Stimulated activated CD8-positive, alpha-beta memory T cell treated with anti-CD3 and anti-CD28 coated beads, Interleukin-7, amount 100 ng/mL, for 24 hours (primary cell): ENCODE measurements at places on chromosomes 3 and 15.

GRCh38 chr3:175743733-175744400, 884.7 kb downstream of the NAALADL2 start:
- no peak for DNase-seq

DNA sequence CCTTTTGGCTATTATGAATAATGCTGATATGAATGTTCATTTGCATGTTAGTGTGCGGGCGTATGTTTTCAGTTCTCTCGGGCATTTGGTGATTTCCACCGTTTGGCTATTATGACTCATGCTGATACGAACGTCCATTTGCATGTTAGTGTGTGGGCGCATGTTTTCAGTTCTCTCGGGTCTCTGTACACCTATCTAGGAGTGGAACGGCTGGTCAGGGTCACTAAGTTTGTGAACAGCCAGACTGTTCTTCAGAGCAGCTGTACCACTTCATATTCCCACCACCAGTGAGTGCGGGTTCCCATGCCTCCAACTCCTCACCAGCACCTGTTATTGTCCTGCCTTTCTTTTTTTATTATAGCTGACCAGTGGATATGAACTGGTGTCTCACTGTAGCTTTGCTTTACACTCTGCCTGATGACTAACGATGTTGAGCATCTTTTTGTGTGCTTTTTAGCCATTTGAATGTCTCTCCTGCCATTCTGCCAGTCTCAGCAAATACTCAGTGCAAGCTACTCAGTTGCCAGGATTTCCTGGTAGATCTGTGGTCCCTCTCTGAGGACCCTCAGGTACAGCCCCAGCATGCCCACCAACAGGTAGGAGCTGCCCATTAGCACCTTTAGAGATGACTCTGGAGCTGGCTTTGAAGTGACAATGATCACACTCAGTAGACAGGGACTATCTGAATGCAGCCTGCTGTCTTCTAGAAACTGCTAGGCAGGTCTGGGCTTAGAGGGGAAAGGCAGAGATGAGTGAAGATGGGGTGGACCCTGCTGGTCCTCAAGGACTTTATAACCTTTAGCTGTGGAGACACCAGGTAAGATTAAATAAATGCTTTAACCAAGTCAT, 141.1 kb downstream of the XXYLT1 start:
- no peak for DNase-seq

- no peak for DNase-seq
Measured at GRCh38 chr3:51967384-51968169, at the start of gene PCBP4. Gene PCBP4, minus strand, starts transcription at chr3:51967454. Its CDS starts 6,214 bp downstream, at chr3:51961240.

DNA sequence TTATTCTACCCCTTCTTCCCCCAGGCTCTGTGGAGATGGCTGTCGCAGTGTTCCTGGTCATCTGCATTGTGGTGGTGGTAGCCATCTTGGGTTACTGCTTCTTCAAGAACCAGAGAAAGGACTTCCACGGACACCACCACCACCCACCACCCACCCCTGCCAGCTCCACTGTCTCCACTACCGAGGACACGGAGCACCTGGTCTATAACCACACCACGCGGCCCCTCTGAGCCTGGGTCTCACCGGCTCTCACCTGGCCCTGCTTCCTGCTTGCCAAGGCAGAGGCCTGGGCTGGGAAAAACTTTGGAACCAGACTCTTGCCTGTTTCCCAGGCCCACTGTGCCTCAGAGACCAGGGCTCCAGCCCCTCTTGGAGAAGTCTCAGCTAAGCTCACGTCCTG, 12.9 kb downstream of the SPINT1 start:
- no peak for DNase-seq

GRCh38 chr15:64694816-64695215, 80.6 kb downstream of the RBPMS2 start:
- no peak for DNase-seq

GRCh38 chr3:124514683-124515082, 215.6 kb upstream of the UMPS start:
- no peak for DNase-seq

DNA sequence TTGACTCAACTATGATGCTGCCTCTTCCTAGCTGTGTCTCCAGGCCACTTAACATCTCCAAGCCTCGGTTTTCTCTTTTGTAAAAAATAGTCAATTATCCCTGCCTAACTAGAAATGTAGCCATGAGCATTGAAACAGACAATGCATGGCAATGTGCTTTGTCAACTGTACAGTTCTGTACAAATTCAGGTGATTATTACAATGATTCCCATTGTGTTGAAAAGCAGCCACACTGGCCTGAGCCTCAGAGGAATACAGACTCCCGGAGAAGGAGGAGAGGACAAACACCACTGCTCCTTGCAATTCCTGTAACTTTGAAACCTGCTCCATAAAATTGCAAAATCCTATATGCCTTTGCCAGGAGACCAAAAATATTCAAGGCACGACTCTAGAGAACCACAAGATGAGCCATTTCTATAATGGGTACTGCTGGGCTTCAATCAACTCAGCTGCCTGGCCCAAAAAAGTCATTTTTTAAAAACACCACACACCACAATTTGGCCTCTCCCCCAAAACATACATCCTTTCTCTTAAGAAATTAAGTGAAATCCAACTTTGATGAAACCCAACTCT, 28.6 kb downstream of the DAPK2 start:
- DNase-seq: no peak

GRCh38 chr15:28105224-28105791, 6.2 kb upstream of the OCA2 start:
- no peak for DNase-seq

- DNase-seq: no peak
Measured at GRCh38 chr3:171133796-171134569, 107.5 kb upstream of the SLC2A2 start.

GRCh38 chr15:99017322-99017701, 9.7 kb upstream of the PGPEP1L start:
- no peak for DNase-seq

DNA sequence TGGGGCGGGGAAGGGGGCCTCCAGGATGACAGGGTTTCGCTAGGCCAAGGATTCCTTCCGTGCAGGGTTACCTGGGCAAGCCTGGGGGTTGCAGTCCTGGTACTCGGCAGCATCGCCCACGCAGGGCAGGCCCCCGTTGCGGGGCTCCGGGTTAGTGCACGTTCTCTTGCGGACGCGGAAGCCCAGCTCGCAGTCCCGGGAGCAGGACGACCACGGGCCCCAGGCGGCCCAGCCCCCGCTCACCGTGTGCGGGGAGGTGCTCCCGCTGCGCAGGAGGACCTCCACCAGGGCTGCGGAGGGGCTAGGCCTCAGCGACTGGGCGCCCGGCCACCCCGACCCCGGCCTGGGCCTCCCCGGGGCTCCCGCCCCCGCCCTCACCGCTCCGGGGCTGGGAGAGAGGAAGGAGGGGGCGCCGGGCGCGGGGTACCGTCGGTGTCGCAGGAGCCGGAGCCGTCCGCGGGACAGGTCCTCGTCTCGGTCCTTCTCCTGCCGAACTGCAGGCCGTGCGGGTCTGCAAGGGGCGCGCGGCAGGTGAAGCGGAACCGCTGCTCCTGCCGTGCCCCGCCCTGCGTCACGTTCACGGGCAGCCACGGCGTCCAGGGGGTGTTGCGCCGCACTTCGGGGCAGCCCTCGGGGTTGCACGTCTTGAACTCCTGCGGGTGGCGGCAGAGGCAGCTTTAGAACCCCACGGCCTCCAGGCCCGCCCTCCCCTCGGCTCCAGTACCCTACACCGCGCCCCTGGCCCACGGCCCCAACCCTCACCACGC, 114.6 kb downstream of the SEMA5B start:
- DNase-seq: no peak

- no peak for DNase-seq
Measured at GRCh38 chr15:90043530-90044010, 42.4 kb downstream of the ZNF710 start.

- DNase-seq: no peak
Measured at GRCh38 chr3:147246906-147247305, 159.4 kb downstream of the ZIC4 start.

DNA sequence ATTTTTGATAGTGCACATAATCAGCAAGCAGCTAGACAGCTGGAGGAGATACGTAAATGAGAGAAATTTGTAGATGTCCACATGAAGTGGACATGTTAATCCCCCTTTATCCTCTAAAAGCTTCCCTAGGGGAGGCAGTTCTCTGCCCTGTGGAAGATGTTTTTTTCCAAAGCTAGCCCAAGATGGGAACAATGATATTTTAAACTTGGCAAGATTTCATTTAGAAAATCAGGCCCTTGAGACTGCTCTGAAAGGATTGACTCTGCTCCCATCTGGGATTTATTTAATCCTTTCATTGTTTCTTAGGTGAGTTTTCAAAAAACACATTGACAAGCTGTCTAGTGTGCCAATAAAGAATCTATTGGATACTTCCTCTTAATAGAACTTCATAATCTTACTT, 92.0 kb downstream of the SYNPR start:
- no peak for DNase-seq

- DNase-seq: no peak
Measured at GRCh38 chr3:38549082-38549481, 52.9 kb downstream of the EXOG start.

- no peak for DNase-seq
Measured at GRCh38 chr15:43943511-43943910, 116.7 kb downstream of the WDR76 start.

DNA sequence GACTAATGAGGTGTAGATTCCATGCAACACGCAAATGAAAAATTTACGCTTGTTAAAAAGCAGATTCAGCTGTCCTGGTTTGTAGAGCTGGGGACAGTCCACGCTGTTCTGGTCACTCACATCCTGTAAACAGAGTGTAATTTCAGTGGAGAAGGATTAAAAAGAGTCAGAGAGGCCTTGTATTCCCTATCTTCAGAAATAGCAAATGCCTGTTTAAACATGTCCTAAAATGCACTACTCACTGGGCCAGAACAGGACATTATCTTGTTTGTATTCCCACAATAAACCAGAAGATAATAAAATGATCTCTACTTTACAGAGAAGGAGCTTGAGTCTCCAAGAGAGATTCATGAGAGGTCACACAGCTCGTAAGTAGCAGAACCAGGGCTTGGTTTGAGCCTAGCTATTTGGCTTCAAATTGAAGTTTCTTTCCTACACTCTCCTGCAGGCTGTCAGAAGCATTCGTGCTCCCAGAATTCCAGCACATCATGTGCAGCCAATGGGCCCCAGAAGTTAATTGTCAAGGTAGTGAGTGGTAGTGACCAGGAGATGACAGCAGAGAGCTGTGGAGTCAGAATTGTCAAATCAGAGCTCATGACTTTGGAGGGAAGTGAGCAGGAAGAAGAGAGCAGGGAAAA, 242.5 kb downstream of the ATP8B4 start:
- no peak for DNase-seq

- no peak for DNase-seq
Measured at GRCh38 chr15:84035399-84035766, 200.2 kb upstream of the GOLGA6L4 start.

DNA sequence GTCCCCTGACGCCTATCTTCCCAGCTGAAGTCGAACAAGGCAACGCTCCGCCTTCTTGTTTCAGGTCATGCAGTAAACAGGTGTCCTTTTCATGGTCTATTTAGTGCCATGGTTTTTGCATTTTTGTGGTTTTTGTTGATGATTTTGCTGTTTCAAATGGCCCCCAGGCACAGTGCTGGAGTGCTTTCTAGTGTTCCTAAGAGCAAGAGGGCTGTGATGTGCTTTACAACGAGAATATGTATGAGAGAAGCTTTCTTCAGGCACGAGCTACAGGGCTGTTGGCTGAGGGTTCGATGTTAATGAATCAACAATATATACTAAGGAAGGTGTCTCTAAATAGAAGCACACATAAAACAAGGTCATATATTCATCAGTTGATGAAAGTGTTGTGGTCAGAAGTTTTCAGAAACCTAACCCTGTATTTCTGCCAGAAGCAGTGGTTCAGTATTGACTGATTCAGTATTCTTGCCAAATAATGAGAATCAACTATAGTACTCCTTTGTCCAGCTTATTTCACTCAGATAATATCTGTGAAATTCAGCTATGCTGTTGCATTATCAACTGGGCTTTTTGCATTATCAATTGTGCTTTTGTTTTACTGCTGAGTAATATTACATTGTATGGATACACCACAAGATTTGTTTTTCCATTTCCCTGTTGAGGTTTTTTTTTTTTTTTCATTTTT, 18.5 kb downstream of the LIMD1 start:
- no peak for DNase-seq

GRCh38 chr3:159245871-159246270, 444.0 kb downstream of the MFSD1 start:
- DNase-seq: no peak

GRCh38 chr15:101188637-101189408, 63.0 kb downstream of the CHSY1 start:
- DNase-seq: no peak

DNA sequence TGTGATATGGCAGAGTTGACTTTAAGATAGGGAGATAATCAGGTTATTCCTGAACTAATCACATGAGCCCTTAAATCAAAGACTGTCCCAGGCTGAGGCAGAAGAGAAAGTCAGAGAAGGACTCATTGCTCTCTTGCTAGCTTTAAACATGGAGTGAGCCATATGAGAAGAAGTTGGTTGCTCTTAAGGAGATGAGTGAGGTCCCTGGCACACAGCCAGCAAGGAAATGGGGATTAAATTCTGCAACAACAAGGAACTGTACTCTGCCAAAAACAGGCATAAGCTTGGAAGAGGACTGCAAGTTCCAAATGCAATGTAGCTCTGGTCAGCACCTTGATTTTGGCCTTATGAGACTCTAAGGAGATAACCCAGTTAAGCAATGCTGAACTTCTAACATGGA, 457.0 kb downstream of the PLOD2 start:
- DNase-seq: no peak

DNA sequence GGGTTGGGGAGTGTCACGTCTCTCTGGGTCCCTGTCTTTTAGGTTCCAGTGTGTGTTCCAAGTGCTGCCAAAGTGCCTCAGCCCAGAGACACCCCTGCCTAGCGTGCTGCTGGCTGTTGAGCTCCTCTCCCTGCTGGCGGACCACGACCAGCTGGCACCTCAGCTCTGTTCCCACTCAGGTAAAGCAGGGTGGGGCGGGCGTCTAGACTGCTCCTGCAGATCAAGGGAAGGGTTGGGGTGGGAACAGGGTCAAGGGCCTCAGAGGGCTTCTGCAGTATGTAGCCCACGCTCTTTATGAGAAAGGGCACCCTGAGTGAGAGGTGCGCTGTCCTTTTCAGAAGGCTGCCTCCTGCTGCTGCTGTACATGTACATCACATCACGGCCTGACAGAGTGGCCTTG, 17.2 kb downstream of the ATRIP start:
- no peak for DNase-seq

DNA sequence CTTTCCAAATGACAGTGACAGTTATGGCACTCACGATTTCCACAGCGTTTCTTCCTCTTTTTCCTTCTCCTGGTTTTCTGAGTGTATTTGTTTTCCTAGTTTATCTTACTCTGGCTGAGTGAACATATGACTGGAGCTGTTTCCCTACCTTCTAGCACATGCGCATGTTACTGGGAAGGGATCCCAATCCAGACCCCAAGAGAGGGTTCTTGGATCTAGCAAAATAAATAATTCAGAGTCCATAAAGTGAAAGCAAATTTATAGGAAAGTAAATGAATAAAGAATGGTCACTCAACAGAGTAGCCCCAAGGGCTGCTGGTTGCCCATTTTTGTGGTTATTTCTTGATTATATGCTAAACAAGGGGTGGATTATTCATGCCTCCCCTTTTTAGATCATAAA, 23.8 kb downstream of the METTL6 start:
- no peak for DNase-seq

DNA sequence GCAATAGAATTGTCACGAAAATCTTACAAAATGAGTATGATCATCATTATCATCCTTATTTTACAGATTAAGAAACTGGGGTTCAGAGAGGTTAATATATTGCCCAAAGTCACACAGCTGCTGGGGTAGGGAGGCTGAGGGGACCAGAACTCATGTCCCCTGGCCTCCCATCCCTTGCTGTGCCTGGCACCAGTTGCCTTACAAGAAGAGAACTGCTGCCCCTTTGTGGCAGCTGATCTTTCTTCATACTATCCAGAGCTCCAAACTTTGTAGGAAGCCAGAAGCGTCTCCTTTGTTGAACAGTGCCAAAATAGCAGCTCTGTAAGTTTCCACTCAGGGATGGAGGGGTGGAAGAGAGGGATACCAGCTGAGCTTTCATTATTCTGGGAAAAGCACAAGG, 236.8 kb upstream of the TBC1D5 start:
- DNase-seq: no peak
